ENCODE measurements at places on chromosomes 6 and 20.

DNA sequence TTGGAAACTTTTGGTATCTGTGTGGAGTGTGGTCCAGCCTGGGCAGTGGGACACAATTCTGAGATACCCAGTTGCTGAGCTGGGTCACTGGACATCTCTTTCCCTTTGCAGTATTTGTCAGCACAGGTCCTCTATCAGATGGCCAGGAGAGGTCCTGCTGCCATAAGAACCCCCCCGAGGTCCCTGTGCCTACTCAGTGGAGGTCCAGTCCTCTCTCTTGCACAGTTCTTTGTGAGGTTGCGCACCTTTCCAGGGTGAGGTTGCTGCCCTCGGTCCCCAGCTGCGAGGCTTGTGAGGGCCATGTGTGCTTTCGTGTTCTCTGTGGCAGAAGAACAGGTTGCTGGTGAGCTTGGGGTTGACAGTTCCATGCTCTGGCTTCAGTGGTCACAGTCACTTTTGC lies 320.6 kb downstream of the QKI start:
- DNase-seq = no peak

- DNase-seq = no peak
Measured at GRCh38 chr20:47788741-47789080, 3.4 kb upstream of the SULF2 start.

GRCh38 chr6:126210398-126211075 lies 129.4 kb upstream of the CENPW start:
- no peak for DNase-seq

DNA sequence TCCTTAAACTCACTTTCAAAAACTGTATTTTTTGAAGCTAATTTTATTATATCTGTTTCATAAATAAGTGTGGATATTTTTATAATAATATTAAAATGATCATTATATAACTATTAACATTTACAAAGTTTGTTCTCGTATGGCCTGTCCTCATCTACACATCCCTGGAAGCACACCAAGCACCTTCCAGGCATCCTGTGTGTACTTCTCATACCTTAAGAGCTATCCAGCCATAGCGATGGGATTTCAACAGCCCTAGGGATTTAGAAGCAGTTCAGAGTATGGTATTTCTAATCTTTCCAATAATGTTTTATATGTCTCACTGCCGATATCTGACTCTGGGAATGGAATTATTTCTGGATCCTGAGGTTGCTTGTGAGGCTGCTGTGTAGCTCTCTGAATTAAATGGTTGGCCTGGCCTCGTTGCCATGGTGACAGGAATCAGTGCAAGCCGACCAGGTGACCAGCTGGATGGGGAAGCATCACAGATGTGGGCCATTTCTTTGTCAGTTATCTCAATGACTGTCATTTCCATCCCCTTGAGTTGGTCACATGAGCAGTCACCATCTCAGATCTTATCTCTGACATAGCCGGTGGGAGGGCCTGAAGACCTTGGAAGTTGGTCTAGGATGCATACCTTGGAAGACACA lies 265.2 kb upstream of the RIN2 start:
- DNase-seq = no peak

DNA sequence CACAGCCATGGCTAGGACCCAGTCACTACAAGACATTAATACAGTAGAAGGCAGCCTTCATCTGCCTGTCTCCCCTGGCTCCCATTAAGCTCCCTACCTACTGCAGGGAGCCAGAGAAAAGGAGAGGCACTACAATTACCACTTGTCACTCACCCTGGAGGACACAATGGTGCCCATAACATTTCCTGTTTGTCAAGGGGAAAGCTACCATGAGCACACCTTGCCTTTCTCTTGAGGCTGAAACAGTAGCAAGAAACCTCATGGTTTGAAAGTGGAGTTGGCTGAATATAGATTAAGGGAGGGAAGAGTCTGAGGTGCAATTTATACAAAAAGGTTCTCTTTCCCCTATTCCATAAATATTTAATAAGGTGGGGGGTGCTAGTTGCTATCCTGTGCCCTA lies 27.9 kb downstream of the STK38 start:
- no peak for DNase-seq

- no peak for DNase-seq
Measured at GRCh38 chr6:56766806-56767178, 124.1 kb upstream of the DST start.

DNA sequence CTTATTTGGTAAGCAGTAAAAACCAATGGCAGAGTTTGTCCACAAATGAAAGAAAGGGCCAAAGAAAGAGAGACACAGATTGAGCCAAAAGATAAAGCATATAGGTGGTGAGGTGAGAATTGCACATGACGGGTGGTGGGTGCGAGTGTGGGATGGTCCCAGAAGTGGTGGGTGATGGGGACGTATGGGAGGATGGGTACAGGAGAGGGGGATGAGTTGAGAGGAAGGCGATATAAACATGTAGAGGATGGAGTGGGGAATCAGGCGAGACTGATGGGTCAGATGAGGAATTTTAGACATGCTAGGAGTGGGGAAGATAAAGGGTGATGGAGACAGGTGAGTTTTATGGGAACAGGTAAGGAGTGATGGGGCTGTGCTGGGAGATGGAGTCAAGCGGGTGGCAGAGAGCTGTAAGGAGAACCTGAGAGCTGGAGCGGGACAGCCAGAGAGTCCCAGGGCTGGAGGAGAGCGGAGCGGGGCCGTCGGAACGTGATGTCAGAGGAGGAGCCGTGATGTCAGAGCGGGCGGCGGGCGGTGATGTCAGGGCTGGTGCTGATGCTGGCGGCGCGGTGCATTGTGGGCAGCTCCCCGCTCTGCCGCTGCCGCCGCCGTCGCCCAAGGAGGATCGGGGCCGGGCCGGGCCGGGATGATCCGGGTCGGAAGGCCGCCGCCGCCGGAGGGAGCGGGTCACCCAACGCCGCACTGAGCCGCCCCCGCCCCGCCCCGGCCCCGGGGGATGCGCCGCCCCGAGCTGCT lies at the start of gene TTBK1:
Gene TTBK1, plus strand, starts transcription at position 574 of the 756 bp plus-strand sequence. CDS start 3,180 bp downstream, outside the sequence.
- DNase-seq = no peak

GRCh38 chr6:166420351-166420750 lies 37.6 kb upstream of the MPC1 start:
- no peak for DNase-seq

DNA sequence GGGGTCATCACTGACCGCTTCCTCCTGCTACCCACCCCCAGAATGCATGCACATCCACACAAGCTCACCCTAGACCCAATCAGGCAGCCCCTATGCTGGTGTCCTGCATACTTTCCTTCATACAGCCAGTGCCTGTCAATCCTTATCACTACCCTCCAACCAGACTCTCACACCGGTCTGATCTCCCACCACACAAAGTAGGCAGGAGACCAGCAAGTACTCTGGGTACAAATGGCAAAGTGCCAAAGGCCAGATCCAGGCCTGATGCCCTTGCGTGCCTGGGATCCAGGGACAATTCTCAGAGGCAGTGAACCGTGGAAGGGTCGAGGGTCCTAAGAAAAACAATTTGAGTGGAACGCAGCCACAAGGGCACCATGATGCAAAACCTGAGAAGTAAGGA lies 114.2 kb downstream of the HIVEP2 start:
- DNase-seq = no peak

DNA sequence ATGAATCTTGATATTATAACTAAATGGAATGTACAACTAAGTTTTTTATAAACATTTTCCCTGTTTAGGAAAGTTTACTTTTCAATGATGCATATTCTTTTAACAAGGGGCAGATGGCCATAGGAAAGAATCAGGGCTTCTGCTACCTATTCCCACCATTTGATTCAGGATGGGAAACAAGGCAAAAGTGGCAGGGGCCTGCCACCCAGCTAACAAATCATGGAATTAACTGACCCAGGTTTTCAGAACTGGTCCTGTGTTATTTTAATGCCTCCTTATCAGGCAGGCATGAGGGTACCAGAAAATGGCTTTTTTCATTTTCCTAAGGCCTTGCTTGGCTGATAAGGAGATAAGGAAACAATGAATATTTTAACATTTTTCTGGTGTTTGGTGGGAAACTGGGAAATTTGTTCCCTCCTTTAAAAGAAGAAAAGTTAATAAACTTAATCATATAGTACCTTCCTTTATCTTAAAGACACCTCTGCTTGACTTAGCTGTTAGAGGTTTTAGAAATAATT lies 6.7 kb downstream of the POU3F2 start:
- no peak for DNase-seq

DNA sequence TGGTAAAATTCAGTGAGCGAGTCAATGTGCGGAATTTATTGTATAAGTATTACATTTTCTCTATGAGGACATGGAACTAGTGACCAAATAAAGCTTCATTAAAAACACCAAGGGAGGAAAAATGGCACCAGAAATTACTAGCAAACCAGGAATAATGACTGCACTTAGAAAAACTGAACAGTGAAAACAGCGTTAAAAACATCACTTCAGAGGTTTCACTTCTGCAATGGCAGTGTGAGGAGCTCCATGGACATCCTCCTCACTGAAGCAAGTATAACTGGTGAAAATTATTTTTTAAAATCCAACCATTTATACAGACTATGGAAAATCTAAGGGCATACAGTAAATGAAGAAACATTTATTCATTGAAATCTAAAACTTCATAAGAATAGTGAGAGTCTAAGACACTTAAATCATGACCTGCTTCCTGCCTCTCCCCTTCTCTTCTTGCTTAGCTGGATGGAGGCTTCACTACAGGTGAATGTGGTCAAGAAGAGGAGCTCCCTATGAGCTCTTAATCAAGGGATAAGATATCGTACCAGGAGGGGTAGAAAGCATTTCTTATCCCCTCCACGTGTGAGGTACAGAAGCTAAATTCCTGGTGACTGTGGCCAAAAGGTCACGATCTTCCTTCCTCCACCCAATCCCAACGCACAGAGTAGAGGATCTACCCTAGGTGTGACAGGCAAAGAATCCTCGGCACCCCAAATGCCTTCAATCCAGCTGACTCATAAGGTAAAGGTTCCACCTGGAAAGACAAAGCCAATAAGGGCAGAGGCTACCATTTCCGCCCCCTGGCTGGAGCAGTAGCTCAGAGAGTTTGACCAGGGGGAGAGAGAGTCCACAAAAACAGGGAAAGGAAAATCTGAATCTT lies 12.3 kb upstream of the ASF1A start:
- no peak for DNase-seq

DNA sequence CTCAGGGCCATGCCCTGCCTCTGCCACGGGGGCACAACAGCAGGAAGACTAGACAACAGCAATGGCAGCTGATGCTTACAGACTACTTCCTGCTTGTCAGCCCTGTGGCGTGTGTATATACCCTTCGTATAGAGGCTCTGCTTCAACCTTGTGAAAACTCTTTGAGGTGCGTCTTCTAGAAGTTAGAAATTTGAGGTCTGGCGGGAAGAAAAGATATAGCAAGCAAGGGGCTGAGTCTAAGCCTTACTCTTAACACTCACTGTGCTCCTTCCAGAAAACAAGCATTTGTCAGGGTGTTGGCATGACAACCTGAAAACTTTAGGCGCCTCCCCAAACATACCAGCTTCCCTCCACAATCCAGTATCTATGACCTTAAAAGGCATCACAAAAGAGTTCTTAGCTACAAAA lies 33.3 kb downstream of the JPH2 start:
- no peak for DNase-seq

DNA sequence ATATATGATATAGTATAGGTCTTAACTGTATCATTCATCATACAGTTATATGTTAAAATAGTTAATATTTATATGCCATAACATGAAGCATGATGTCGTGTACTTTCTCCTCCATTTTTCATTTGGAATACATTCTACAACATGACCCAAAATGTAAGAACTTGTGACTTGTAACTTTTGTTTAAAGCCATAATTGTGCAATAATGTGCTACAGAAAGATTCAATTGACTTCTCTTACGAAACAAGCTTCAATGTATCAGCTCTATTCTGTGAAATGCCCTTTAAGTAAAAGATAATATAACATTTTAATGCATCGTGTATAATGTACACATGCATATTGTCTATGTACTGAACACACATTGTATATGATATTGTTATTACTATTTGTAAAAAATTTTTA lies 76.7 kb upstream of the FABP7 start:
- DNase-seq = no peak

GRCh38 chr6:158157064-158157764 lies 10.8 kb downstream of the SERAC1 start:
- no peak for DNase-seq

- no peak for DNase-seq
Measured at GRCh38 chr6:134619077-134619476, 301.2 kb upstream of the SGK1 start.

GRCh38 chr6:160520043-160520904 lies 143.8 kb downstream of the LPA start:
- DNase-seq = peak; percentile 52

DNA sequence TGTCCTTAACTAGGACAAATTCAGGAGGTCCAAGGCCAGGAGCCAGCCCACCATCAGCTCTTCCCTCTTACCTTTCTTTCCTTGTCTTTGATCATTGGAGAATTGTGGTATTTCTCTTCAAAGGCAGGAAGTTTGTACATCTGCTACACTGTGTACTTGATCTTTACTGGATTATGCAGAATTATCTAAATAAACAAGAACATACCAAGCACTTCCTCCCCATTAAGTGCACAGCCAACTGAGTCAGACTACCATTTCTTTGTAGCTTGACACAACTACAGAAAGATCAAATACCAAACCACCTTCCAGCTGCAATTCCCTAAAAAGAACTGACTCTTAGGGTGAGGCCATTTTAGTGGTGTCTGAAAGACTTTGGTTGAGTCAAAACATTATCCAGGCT lies 195.1 kb downstream of the HDGFL1 start:
- DNase-seq = no peak

- DNase-seq = no peak
Measured at GRCh38 chr6:24923885-24924401, 11.8 kb downstream of the RIPOR2 start.

- no peak for DNase-seq
Measured at GRCh38 chr20:17679941-17680835, 1.9 kb downstream of the RRBP1 start.

DNA sequence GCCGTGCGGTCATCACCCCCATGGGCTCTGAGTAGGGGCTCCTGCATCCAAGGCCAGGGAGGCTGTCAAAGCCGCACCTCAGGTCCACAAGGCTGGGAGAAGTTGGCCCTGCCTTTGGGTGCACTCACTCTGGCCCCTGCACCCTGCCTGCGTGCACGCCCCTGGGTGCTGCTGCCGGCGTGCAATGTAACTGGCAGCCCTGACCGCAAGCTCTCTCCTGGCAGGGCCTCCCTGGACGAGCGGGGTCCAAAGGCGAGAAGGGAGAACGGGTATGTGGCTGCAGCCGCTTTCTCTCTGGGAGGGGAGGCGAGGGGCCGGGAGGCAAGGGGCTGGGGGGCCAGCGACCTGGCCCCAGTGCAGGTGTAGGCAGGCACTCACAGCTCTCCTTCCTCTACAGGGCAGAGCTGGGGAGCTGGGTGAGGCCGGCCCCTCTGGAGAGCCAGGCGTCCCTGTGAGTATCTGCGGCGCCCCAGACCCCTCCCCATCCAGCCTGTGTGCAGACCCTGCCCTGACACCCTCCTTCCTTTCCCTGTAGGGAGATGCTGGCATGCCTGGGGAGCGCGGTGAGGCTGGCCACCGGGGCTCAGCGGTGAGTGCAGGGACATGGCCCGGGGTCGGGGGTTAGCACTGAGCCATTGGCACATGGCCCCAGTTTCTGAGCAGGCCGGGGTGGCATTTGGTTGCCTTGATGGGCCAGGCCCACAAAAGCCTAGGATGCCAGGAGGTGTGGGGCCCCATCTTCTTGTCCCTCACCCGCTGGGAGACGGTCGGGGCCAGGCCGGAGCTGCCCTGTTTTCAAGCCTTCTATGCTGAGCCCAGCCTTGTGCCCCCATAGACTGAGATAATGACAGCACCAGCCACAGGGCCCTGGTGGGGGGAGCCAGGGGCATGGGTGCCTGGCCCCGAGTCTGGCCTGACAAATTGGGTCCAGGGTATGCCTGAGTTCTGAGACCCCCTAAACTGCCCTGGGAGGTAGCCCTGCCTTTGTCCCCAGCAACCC lies 12.7 kb downstream of the COL9A3 start:
- no peak for DNase-seq

Measured in activated CD8-positive, alpha-beta memory T cell treated with anti-CD3 and anti-CD28 coated beads for 4 hours (primary cell).